Epithelial cell of proximal tubule (primary cell): ENCODE measurements at places on chromosomes 13 and 19. TPM values are rescaled to one million over a fixed set of nuclear protein-coding genes. Genes with fewer than 3 reads are reported as not detected.

SHISA7 gene
- total RNA-seq: 0.17 TPM in 1 of 2 replicates, not detected in the other

CCNA1 gene
- total RNA-seq: 0.22 and 0.81 TPM in 2 replicates

ETV2 gene
- 0.35 TPM in 1 of 2 replicates, not detected in the other for total RNA-seq

FCHO1 gene
- 4.2 and 18.0 TPM in 2 replicates for total RNA-seq

SHISA2 gene
- total RNA-seq: 159 and 170 TPM in 2 replicates
